Activated naive CD4-positive, alpha-beta T cell (primary cell): ENCODE measurements at places on chromosomes 11 and 22.

GRCh38 chr11:128308794-128309193 is 278.6 kb downstream of the ETS1 start:
- no peak for DNase-seq

DNA sequence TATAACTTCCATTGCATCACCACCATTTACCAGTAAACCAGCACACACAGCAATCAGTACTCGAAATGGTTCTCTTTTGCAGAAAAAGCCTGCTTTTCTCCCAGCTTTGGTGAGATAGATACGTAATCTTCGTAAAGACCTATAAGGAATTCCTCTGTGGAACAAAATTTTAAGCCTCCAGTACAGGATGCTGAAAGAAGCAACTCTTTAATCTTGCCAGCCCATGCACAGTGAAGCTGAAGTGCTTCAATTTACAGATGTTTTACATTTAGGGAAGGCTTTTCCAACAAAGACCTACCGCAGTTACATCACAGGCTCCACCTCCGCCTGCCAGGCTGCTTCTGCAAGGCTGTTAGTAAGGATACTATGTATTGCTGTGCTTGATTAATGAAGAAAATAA is 1.9 kb downstream of the ELMOD1 start:
- DNase-seq = no peak

- no peak for DNase-seq
Measured at GRCh38 chr11:26909515-26909914, 84.4 kb upstream of the FIBIN start.

GRCh38 chr11:83865636-83866461 is 579.7 kb upstream of the CCDC90B start:
- no peak for DNase-seq

DNA sequence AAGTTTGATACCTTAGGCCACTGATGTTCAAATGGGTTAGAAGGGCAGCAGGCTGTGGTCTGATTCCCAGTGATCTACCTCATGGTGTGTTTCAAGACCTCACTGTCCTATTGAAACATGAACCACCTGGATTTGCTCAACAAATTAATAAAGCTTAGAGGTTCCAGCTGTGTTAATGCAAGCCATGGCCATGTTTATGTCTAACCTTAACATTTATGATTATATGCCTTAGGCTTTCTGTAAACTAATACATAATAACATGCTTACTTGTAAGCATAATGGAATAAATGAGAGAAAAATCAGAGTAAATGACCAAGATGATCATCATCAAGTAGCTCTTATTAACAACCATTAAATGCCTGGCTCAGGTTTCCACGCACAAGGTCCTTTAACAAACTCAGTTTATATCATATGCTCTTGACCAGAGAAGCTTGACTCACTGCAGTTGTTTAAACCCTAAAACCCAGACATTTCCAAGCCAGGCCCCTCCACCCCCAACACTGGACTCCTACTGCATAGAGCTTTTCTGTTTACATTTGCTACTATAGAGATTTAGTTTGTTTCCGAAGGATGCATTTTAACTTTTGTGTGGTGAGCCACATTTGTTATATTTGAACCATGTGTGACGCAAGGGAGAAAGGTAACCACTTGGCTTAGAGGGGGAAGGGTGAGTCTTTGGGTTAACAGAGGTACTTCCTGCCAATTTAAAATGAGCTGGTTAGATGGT is 43.7 kb downstream of the KREMEN1 start:
- DNase-seq = no peak

DNA sequence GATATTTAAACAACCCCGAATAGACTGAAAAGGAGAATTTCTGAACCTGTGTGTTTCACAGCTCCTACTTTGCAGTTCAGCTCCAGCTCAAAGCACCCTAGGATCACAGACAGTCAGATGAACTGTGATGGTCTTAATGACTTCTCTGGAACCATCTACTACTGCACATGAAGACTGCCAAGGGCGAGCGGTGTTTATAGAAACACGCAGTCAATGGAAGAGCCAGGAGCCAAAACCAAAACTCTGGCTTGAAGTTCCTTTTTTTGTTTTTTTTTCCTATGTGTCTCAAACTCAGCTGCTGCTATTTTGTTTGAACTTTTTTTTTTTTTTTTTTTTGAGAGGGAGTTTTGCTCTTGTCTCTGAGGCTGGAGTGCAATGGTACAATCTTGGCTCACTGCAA is 382.6 kb upstream of the SYN3 start:
- DNase-seq = no peak

GRCh38 chr11:66586136-66586535 is 6.7 kb downstream of the CCDC87 start:
- no peak for DNase-seq

DNA sequence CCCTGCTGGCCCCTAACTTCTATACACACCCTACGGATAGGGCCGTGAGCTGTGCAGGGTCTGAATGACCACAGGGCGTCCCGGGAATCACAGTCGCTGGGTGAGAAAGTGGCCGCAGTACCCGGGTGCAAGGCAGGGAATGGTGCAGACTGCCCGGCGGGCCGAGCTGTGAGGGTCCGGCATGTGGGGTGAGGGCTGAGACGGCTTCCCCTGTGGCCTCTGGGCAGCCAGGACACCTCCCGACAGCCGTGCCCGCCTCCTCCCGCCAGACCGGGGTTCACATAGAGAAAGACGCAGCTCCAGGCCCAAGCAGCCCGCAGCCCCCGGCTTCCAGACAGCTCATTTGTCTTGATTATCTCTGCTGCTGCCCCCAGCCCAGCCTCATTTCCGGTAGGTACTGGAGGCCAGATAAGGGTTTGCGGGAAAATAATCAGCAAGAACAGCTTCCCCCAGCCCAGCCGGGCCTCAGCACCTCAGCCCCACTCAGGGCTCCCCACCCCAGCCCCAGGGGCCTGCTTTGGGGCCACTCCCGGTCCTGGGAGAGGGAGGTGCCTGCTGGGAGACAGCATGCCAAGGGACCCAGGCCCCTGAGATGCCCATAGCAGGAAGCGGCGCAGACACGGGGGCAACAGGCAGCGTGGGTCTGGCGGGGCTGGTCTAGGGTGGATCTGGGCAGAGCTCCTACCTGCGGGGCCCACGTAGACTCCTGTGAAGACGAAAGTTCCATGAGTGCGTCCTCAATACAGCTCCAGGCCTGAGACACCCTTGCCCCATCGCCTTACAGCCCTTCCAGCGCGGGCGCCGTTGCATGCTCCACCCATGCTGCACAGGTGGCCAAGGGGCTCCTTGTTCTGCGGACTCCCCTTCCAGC is 123.1 kb downstream of the BRD1 start:
- no peak for DNase-seq

- no peak for DNase-seq
Measured at GRCh38 chr22:28316014-28316413, 363.6 kb downstream of the TTC28 start.

GRCh38 chr11:9756461-9756860 is 92.6 kb downstream of the SWAP70 start:
- no peak for DNase-seq

DNA sequence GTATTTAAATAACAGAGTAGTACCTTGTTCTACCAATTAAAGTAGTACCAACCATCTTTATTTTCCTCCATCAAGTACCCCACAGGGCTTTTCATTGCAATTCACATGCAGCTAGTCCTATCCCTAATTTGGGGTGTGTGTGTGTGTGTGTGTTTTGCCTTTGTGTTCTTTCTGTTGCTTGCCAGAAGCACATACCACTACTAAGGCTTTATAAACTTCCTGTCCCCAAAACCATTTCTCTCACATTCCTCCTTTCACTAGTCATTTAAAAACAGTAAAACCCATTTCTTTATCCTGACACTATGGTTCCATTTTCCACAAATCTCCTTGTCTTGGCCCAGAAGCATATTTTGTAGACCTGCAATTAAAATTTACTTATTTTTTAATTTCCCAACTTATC is 54.6 kb downstream of the SLC36A4 start:
- DNase-seq = no peak

- no peak for DNase-seq
Measured at GRCh38 chr11:70505761-70506657, 107.7 kb downstream of the CTTN start.

GRCh38 chr11:1500466-1501420 is 14.2 kb upstream of the MOB2 start:
- no peak for DNase-seq

- DNase-seq = no peak
Measured at GRCh38 chr11:84313830-84314359, 1027.7 kb upstream of the CCDC90B start.

DNA sequence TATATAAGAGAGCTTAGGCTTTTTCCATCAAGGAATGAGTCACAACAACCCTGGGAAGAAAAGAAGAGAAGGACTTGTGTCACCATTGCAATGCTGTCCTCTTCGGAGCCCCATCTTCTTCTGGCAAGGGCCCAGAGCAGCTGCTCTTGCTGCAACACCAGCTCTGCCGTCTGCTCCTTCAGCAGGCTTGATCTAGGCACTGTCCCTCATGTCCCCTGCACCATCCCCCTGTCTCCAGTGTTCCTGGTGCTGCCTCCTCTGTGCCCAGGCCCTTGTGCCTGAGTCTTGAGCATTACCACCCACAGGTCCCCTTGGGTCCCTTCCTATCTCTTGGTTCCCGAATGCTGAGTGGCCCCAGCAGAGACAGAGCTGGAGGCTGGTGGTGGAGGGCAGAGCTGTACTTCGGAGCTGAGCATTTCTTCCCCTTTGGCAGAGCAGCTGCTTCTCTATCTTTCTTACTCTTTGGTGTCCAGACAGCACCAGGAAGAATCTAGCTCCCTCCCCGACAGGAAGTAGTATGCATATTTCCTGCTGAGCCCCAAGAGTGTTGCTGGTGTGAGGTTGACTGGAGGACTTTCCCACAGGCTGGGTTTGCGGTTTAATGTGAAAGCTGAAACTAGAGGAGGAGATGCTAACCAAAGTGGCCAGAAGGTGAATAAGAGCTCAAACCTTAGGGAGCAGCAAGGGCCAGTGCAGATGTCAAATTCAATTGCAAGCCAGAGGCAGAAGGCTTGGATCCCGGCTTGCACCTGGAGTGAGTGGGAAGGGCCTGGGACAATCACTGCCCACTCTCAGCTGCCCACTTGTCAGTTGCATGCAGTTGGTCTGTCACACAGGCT is 27.8 kb downstream of the WEE1 start:
- peak; percentile 3 for DNase-seq
